ENCODE measurements at places on chromosomes 7 and 10.

- DNase-seq, result no peak
These were observed 152.8 kb downstream of the OAT start for GRCh38 chr10:124265776-124266467.

DNA sequence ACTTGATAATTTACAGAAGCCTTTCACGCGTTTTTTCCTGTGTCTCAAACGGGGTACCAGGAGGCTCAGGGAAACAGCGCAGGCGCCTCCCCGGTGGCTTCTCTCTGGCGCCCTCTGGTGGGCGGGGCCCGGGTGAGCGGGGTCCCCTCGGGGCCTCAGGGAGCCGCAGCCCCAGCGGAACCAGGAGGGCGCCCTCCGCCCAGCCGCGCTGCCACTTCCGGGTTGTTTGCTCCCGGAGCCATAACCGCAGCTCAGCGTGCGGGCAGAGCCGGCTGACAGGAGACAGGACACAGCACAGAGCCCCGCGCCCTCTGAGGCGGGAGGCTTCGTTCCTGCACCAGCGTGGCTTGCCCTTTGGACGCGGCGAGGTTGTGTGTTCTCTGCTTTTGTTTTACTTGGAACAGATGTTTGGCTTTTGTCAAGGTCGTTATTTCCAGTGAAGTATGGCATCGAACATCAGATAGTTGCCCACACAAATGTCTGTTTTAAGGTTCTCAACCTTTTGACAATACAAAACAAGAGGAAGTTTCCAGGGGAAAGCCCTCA lies 6.9 kb upstream of the CYP2E1 start:
- peak; percentile 82 for DNase-seq

GRCh38 chr7:124155432-124156022 lies 122.7 kb upstream of the TMEM229A start:
- no peak for DNase-seq

DNA sequence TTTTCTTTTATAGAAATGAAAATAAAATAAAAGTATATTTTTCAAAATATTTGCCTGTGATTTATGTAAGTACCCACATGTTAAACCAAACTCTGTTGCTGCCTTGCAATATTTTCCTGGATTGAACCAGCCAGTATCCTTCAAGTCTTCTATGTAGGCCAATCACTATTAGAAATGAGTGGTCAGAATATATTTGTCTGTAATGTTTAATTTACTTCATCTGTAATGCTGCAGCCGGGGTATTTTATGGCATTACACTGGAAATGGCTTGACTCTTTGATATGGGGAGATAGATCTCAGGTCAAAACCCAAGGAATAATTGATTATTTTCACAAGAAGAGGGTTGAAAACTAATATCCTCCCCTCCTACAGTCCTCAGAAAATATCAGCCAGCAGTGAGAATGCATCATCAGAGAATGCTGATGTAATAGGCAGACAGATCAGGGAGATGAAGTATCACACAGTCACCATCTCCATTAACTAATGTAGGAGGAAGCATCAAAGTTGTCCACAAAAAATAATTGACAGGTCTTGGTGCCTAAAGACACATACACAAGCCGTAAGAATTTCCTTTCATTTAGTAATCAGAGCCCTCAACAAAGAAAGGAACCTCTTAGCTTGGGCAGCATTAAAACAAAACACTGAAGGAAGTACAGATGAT lies 82.5 kb downstream of the VWDE start:
- DNase-seq, result no peak

- no peak for DNase-seq
These were observed 29.0 kb upstream of the EBLN1 start for GRCh38 chr10:22246680-22247391.

GRCh38 chr7:30159163-30159562 lies 24.4 kb downstream of the MTURN start:
- no peak for DNase-seq

- DNase-seq, result no peak
These were observed 345 bp downstream of the COBL start for GRCh38 chr7:51316262-51316665.

- no peak for DNase-seq
These were observed 221.0 kb upstream of the KLF14 start for GRCh38 chr7:130954918-130955564.

GRCh38 chr7:73828107-73828803 lies 2.5 kb upstream of the CLDN4 start:
- DNase-seq, result no peak

DNA sequence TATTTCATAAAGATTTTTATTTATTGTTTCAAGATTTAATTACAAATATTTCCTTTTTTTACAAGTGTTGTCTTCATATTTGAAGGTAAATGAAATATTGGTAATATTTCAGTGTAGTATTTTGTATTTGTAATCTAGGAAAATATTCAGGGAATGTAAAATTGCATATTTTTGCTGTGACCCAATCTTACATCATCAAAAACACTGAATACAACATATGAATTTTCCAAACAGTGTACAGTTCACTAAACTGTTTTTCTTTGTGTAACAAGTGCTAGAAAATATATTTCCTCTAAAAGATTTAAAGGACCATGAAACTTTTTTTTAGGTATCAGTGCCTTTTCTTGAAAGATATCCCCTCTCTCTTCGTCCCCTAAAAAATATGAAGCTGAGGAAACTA lies 251.9 kb upstream of the KCND2 start:
- no peak for DNase-seq

DNA sequence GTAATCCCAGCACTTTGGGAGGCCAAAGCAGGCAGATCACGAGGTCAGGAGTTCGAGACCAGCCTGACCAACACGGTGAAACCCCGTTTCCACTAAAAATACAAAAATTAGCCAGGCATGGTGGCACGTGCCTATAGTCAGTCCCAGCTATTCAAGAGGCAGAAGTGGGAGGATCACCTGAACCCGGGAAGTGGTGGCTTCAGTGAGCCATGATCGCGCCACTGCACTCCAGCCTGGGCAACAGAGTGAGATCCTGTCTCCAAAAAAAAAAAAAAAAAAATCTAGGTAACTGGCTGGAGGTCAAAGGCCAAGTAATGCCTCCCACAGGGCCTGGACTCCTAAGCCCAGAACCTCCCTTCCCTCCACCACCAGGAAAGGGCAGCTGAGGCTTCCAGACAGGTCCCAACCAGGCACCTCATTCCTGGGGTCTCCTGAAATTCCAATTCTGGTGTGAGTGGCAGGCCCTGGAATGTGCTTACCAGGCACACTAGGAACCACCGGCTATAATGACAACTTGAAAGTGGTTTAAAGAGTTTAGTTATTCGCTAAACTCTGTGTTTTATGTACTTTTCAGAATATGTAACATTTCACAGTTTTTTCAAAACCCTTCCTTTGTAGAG lies 86.9 kb upstream of the TNRC18 start:
- no peak for DNase-seq

- DNase-seq, result no peak
These were observed 120.8 kb downstream of the NRCAM start for GRCh38 chr7:108335269-108335918.

- no peak for DNase-seq
These were observed 49.0 kb upstream of the STK17A start for GRCh38 chr7:43533801-43534479.

DNA sequence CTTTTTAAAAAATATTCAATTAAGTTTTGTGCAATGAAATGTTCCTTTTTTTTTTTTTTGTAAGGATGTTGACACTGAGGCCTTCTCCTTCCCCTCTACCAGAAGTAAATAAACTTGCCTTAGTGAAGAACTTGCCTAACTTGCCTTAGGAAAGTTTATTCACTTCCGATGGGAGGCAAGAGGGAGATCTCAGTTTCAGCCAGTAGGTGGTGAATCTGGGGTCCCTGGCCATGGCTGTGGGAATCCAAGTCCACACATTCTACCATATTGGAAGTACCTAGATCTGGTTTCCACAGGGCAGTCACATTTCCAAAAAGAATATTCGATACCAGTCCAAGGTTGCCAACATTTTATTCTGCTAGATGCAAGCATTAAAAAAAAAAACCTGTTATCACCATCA lies 270.9 kb downstream of the CCSER2 start:
- DNase-seq, result no peak

DNA sequence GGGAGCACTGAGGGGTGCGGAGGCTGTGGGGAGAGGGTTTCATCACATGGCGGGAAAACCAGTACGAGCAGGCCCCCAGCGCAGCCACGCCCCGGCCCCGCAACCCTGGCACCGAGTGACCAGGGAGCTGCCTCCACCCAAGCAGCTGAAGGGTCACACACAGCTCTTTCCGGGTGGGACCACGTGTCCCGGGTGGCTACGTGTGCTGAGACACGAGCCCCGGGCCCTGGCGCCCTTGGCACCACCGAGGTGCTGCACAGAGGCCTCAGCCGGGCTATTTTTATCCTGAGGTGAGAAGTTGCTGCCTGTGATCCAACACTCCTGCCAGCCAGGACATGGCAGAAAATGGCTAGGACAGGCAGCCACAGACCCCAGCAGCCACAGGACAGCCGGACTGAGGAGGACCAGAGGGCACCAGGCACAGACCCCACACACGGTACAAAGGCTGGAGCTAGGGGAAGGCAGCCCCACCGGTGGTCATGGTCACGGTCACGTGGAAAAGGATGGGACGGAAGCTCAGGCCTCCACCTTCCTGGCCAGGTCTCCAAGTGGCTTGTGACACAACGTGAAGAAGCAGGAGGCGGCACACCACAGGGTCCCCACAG lies 223.7 kb downstream of the MAD1L1 start:
- no peak for DNase-seq

- no peak for DNase-seq
These were observed 41.3 kb downstream of the AVL9 start for GRCh38 chr7:32536585-32536984.

DNA sequence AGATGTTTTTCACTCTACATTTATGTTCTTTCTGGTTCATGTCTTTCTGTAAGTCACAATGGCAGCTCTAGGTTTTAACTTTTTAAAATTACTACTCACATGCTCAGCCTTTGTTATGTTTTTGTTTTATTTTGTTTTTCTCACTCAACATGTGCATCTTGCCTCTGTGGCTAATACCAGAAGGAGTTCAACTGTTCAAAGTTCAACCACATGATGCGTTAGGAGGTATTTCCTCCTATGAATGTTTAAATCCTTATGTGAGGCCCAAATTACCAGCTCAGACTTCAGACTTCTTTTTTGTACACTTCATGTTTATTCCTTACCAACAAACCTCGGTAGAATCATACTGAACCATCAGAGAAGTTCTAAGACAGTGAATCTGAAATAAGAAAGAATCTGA lies 151.6 kb downstream of the MALRD1 start:
- no peak for DNase-seq
